Pericardium fibroblast (primary cell): ENCODE measurements at places on chromosomes 5 and 9. TPM values are rescaled to one million over a fixed set of nuclear protein-coding genes. Genes with fewer than 3 reads are reported as not detected.

The SOX30 gene
- 0.77 TPM in 1 of 2 replicates, not detected in the other for total RNA-seq

The SYNPO gene
- total RNA-seq, result 2.6 and 13.5 TPM in 2 replicates

The C5 gene
- 1.4 and 5.6 TPM in 2 replicates for total RNA-seq

The AGXT2 gene
- not detected in 2 replicates for total RNA-seq

The RUSC2 gene
- total RNA-seq, result 21.5 and 58.0 TPM in 2 replicates
